Cerebellum (tissue), 4 donors: ENCODE measurements at places on chromosomes 2 and 18. TPM values are rescaled to one million over a fixed set of nuclear protein-coding genes. Genes with fewer than 3 reads are reported as not detected.

DNA sequence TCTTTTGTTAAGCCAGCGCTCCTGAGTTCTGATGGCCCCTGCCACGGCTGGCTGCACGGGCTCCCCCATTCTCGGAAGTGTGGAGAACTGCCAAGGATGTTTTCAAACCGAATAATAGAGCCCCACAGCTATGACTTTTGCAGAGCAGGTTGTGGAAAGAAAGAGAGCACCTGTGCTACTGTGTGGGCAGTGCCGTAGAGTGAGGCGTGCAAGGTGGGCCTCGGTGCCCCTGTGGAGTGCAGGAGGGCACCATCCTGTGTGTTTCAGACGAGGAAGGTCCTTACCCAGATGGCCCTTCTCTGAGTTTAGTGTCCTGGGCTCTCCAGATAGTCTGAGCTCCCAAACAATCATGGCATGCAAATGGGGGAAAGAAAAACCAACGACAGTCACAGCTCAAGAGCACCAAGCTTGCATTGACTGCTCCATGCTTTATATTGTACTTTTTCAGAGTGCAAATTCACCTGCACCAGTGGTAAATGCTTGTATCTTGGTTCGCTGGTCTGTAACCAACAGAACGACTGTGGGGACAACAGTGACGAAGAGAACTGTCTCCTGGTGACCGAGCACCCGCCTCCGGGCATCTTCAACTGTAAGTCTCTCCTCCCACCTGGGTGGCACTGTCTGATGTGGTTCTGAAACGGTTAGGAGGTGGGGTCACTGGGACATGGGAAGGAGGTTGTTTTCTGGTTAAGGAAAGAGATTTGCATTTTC, 219.4 kb downstream of the LDLRAD4 start:
- DNase-seq: no peak

DNA sequence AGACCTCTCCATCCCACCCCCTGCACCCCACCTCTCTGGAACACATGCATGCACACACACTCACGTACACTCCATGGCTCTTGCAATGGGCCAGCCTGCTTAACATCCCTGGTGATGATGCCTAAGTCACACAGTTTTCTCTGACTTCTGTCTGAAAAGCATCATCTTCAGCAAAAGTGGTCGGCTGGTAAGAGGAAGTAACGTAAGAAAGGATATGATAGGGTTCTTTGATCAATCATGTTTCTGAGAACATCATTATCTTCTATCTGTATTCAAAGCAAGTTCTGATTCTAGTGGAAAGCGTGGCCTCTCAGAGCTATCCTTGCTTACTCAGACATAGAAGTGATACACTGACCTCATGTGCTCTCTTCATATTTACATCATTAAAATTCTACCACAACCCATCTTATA, 11.4 kb upstream of the NDUFV2 start:
- DNase-seq: no peak

- no peak for DNase-seq
These were observed 31.9 kb upstream of the SOCS6 start for GRCh38 chr18:70256994-70257393.

KCTD1 gene
- 43.4 TPM for total RNA-seq
